ENCODE measurements at places on chromosomes 3 and 15.

DNA sequence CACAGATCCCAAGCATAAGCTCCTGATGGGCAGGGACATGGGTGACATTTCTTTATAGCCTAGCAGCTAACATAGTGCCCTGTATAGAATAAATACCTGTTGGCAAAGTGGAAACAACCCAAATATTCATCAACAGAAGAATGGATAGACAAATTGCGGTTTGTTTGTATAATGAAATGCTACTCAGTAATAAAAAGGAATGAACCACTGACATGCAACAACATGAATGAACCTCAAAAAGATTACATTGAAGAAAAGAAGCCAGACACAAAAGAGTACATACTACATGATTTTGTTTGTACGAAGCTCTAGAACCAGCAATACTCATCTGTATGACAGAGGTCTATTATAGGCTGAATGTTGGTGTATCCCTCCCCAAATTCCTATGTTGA lies 33.6 kb upstream of the GALNT15 start:
- no peak for DNase-seq

- DNase-seq = no peak
These were observed 267.3 kb upstream of the AZI2 start for GRCh38 chr3:28615971-28616370.

GRCh38 chr15:36609793-36610192 lies 30.4 kb downstream of the CDIN1 start:
- DNase-seq = no peak

DNA sequence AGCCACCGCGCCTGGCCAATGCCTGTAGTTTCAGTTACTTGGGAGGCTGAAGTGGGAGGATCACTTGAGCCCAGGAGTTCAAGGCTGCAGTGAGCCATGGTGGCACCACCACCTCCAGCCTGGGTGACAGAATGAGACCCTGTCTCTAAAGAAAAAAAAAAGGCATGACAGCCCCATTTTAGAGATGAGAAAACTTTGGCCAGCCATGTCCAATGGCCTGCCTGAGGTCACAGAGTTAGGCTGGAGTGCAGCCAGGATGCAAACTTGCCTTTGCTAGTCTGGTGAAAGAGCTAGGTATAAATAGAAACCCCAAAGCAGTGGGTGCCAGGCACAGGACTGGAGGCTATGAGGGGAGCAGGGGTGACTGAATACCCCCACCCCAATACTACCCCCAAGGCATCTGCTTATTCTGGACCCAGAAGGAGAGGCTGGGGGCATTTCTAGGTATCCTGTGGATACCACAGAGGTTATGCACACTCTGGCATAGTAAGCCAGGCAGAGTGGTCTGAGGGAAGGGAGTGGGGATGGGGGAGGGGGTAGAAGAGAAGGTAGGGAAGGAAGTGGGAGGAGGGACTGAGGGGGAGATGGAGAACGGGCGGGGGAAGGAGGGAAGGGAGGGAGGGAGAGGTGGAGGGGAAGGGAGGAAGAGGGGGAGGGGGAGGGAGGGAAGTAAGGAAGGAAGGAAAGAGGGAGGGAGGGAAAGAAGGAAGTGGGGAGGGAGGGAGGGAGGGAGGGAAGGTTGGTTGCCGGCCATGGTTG lies 16.2 kb upstream of the C15orf39 start:
- no peak for DNase-seq

GRCh38 chr3:14799146-14799545 lies 19.6 kb upstream of the FGD5 start:
- DNase-seq = no peak

- no peak for DNase-seq
These were observed 142.8 kb downstream of the EDEM1 start for GRCh38 chr3:5330152-5330810.

DNA sequence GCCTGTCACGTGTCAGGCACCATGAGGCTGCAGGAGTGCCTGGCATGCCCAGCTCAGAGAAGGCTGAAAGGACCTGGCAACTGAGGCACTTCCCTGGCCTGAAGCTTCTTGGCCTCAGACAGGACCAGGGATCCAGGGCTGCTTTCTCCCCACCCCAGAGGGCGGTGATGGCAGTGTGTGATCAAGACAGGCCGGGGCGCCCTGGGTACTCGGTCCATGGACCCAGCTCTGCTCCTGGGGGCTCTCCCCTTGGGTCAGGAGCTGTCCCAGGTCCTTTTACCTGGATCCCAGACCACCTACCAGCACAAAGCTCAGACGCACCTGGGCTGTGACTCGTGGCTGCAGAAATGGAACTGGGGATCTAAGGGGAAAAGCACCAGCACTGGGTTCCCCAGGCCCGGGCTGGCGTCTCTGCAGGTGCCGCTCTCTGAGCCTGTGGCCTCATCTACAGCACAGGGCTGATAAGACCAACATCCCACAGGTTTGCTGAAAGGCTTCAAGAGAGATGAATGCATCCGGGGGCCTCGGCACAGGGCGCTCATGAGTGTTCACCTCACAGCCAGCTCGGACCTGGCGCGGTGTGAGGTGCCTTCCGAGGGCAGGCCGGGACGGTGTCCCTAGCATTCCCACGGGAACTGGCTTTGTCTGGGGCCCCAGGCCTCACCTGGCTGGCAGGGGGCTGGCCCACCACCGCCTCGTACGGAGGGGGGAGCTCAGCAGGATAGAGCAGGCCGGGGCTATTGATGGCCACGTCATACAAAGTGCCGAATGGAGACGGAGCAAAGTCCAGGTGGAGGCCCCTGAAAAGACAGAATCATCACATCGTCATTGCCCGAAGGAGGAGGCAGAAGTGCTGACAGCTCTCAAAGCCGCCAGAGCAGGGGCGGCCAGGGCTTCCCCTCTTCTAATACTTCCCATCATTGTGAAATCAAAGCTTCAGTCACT lies 133.6 kb downstream of the NSMCE3 start:
- no peak for DNase-seq

DNA sequence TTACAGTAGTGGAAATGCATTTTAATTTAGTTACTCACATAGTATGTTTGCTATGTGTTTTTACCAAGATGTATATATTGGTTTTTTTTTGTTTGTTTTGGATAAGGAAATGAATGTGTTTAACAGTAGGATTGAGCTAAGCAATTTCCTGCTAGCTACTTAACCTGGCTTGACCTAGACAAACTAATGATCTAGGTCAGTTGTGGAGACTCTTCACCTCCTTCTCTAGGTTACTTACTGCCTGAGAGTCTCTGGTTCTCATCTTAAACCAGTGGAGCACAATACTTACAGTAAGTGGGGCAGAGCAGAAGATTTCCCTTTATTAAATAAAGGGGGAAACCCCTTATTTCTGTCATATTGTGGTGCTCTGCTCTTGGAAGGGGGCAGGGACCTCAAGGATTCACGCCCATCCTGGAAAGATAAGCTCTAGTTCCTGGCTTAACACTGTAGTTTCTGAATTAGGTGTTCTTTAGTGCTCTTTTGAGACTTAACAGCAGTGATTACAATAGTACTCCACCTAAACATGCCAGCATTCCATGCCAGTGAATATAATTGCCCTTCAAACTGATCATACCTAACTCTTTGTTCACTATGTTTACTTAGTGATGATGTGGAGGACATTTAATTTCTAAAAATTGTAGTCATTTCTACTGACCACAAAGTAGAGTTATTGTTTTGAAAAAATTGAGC lies 79.9 kb downstream of the UBP1 start:
- no peak for DNase-seq

DNA sequence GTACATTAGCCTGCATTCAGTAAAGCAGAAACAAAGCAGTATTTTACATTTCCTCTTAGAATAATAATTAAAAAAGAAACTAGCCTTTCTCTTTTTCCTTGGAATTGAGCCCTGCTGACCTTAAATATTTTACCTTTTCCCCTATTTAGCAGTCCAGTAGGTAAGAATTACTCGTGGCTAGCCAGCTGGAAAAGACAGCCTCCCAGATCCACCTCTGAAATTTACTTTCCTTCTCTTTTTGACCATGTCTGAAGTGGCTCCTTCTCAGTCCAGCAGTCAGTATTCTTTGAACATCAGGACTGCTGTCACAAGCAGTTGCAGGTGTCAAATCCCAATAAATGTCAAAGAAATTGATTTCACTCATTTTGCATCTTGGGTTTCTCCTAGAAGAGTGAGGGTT lies 311.5 kb upstream of the DCBLD2 start:
- no peak for DNase-seq

DNA sequence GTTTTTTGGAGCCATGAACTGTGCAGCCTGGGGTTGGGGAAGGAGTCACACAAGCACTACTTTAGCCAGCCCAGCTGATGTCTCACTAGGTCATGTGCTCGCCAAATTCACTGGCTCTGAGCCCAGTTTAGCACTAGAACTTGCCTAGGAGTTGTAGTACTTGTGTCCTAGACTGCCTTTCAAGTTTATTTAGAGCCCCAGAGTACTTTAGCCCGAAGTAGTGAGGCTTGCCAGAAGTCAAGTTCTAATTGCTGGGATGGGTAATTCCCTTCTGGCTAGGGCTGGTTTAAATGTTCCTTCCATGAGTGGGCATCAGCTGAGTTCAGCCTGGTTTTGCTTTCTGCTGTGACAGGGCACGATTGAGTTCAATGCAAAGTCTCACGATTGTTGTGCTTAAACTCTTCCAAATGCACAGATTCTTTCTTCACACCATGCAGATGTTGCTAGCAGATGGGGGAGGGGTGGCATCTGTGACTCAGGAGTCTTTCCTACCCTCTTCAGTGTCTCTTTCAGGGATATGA lies 228.2 kb upstream of the ZPLD1 start:
- DNase-seq = no peak

DNA sequence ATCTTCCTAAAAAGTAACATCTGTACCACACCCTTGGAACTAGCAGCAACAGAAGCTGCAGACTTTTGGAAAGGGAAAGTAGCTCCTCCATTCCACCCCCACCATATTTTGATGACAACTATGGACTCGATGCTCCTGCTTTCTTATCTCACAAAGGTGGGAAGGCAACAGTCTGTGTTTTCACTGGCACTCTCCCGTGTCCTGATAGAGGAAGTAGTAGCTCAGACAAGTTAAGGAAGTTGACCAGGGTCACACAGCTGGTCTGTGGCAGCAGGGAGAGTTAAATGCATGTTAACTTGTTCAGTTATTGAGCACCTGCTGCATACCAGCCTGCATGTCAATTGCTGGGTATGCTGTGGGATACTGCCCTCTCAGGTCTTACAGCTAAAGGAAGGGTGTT lies 33.1 kb downstream of the BHLHE40 start:
- DNase-seq = no peak

DNA sequence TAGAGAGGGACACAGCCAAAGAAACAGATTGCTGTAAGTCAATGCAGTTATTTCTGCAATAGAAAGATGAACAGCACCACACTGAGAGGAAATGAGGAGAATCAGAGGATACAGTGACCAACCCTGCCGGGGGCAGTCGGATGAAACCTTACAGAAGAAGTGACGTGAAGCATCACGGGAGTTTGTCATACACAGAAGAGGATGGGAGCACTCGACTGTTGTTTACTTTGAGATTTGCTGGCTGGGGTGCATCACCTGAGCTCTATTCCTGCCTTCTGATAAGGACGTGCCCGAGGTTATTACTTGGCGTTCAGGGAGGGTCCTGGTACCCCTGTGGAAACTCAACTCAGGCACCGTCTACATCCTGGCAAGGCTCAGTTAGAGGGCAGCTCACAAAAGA lies 45.4 kb downstream of the MAGEF1 start:
- DNase-seq = no peak

- DNase-seq = no peak
These were observed 419.4 kb upstream of the ADAMTS9 start for GRCh38 chr3:65107174-65107573.

- no peak for DNase-seq
These were observed 27.0 kb upstream of the IREB2 start for GRCh38 chr15:78411061-78411460.

DNA sequence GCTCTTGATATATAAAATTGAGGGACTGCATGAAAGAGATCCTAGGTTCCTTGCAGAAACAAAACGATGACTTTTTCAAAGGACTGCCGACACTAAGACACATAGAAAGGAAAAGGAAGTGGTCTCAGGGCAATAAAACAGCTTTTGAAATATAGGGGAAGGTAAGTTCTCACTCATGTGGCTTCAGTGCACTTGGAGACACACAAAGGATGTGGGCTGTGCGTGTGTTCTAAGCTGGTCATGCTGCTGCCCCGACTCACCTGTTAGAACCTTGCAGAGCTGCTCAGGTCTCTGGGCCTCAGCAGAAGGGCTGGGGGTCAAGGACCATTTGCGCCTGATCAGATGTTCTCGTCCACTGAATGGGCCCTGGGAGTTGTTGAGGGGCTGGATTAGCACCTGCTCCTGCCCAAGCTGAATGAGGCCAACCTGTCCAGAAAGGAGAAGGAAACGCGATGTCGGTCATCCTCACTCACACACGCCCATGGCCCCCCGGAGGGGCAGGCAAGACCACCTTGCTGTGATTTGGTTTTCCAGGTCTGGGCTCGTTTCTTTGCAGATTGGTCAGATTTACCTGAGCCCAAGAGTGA lies 11.1 kb downstream of the ADAMTS17 start:
- no peak for DNase-seq

DNA sequence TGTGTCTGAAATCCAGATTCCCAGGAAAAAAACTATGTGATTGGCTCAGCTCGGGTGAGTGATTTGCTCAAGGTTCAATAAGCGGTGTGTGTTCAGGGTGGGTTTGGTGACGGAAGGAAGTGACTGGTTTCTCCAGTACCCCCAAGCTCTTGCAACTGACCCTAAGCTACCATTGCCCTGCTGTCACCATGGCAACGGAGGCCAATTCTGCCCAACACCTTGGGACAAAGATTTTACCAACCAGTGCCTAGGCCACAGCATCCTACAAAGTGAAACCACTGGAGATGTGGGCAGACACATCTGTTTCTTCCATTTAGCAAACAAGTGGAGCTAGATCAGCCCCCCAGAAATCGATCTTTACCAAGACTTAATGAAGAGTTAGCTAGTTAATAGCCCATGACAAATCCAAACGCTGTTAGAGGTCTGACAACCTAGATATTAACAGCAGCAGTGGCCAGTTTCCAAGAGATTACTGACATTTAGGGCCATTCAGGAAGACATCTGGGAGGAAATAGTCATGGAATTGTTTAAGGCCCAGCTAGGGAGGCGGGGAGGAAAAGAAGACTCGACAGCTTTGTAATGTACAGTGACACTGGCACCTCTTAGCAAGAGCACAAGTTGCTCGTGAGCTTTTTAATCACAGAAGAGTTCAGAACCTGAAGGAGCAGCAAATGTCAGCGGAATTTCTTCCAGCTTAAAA lies 195.9 kb downstream of the SLCO3A1 start:
- no peak for DNase-seq

DNA sequence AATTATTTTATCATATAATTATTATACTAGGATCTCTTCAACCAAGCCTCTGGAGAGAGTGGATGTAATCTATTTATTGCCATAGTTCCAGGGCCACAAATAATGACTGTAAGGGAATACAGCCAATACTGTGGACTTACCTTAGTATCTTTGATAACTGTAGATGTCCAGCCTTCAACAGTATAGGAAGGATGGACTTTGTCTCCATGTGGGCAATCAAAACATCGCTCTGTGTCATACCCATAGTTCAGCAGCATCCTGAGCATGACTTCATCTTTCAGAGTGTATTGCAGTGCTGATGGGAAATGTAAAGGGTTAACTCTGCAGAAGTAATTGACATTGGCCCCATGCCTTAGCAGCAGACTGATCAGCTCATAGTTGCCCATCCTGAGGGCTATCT lies 14.2 kb downstream of the ASB14 start:
- no peak for DNase-seq
